ENCODE measurements at places on chromosomes 11 and 22.

DNA sequence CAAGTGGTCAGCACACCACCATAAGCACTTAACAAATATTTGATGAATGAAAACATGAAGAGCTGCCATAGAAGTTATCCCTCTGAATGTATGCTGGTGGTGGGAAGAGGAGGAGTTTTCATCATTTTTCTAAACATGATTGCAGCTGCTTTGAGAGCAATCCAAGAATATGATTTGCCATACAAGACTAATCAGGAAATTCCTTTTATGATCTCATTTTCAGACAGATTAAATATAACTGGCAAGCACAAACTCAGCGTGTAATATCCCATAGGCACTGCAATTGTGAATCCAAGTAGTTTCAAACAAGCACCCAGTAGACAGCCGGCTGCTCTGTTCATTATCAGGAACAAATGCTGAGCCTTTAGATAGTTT is 505.7 kb upstream of the LUZP2 start:
- DNase-seq, result peak; percentile 67

- no peak for DNase-seq
These were observed 298.2 kb downstream of the CTTN start for GRCh38 chr11:70696564-70696963.

- DNase-seq, result no peak
These were observed 71.2 kb upstream of the SHISAL1 start for GRCh38 chr22:44383652-44384562.

DNA sequence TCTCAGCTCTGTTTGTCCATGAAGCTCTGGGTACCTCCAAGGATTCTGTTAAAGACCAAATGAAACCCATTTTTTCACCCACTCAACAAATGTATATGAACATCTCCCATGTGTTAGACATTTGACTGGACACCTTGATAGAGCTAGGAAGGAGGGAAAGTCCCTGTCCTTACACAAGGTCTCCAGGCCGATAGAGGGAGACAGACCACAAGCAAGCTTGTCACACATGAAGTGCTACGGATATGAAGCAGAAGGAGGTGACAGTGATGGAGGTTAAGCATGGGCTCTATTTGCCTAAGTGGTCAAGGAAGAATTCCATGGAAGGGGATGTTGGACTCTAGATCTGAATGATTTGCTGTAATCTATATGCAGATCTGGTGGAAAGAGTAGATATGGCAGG is 138.5 kb downstream of the MYO18B start:
- no peak for DNase-seq

DNA sequence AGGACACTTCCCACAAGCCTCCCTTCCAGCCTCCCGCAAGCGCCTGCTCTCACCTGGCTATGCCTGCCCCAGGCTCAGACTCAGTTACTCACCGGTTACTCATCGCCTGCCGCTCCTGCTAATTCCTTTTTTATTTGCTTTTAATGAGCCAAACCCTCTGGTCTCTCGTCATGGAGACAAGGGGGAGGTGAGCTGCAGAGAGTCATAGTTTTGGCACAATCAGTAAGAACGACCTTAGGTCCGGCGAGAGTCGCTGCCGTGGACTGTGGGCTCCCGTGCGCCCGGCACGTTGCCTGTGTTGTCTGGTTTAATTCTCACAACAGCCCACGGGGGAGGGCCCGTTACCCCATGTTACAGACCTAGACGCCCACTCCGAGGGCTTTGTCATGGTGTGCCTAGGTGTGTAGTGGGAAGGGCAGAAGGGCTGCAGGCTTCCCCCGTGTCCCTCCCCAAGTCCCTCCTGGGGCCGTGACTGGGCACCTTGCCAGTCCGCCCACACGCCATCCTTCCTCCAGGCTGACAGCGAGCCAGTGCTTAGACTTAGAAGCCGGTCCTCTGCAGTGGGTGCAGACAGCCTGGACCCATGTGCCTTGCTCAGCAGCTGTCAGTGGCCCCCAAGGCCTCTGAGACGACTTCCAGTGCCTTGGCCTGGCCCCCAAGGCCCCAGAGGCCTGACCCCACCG is 42.2 kb downstream of the WNT7B start:
- peak; percentile 46 for DNase-seq

GRCh38 chr11:79205786-79206185 is 235.0 kb downstream of the TENM4 start:
- no peak for DNase-seq

- DNase-seq, result no peak
These were observed 47.3 kb downstream of the CCDC81 start for GRCh38 chr11:86421946-86422345.

GRCh38 chr11:106043540-106043939 is 21.5 kb upstream of the MSANTD4 start:
- no peak for DNase-seq

DNA sequence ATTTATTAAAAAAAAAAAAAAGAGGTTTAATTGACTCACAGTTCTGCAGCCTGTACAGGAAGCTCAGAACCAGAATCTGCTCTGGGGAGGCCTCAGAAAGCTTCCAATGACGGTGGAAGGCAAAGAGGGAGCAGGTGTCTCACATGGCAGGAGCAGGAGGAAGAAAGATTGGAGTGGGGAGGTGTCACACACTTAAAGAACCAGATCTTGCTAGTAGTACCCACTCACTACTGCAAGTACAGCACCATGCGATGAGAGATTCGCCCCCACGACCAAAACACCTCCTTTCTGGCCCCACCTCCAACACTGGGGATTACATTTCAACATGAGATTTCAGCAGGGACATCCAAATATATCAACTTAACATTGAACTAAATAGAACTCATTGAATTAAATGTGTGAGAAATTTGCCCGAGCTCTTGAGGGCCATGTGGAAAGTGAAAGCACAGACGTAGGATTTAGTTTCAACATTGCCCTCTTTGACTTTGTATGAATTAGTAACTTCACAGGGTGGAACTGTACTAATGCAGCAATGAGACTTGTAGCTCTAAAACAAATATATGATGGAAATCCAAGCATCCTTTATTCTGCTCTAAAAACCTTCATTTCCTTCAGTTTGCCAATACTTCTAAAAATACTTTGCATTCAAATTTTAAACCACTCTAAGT is 628.2 kb downstream of the FAM181B start:
- DNase-seq, result no peak

DNA sequence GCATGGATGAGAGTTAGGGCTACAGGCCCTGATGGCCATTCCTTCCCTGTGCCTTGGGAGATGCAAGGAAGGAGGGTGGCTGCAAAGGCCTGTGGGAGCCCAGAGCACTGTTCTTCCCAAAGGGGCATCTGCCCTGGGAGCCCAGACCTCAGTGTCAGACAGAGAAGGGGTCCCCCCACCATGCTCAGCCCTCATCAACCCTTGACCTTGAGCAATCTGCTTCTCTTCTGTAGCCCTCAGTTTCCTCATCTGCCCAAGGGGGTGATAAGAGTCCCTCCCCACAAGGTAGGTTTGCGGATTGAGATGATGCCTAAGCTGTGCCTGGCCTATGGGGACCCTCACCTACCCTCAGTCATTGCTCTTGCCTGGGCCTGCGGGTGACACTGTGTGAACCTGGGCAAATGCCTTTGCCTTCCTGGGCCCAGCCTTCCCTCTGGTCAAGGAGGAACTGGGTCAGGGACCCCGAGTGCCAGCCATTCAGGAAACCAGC is 47.5 kb downstream of the IGLL5 start:
- no peak for DNase-seq

DNA sequence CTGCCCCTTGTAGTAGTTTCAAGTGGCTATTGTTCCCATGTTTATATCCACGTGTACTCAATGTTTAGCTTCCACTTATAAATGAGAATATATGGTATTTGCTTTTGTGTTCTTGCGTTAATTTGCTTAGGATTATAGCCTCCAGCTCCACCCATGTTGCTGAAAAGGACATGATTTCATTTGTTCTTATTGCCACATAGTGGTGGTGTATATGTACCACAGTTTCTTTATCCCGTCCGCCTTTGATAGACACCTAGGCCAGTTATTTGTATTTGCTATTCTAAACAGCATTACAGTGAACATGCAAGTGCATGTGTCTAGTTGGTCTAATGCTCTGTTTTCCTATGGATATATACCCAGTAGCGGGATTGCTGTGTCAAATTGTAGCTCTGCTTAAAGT is 6.8 kb downstream of the OR51B2 start:
- peak; percentile 11 for DNase-seq

DNA sequence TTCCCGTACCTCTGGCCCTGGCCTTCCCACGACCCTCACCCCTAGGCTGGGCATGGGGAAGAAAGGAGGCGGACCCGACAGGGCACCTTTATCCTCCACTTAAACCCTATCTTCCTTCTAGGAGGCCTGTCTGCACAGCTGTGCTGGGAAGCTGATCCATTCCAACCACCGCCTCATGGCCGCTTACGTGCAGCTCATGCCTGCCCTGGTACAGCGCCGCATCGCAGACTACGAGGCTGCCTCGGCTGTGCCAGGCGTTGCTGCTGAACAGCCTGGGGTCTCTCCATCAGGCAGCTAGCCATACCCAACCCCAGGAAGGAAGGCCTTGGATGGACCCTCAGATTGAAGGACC is 599 bp downstream of the TIMM10B start:
- DNase-seq, result peak; percentile 33

DNA sequence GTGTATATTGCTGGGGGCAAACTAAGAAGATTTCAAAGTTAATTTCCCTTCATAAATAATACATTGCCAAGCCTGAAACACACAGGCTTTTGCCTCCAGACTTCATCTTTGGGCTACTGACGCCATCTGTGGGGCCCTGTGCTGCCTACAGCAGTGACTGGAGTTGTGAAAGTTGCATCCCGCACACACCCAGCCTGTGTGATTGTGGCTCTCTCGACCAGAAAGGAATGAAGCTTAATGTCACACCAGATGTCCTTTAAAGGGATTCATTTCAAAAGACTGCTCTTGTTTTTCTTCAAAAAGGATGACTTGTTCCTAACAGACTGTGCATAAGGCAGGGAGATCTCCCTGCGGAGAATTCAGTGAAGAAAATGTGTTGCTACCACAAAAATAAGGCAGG is 210.5 kb downstream of the FAM181B start:
- DNase-seq, result no peak

GRCh38 chr11:46331282-46331984 is 15.8 kb upstream of the DGKZ start:
- no peak for DNase-seq

DNA sequence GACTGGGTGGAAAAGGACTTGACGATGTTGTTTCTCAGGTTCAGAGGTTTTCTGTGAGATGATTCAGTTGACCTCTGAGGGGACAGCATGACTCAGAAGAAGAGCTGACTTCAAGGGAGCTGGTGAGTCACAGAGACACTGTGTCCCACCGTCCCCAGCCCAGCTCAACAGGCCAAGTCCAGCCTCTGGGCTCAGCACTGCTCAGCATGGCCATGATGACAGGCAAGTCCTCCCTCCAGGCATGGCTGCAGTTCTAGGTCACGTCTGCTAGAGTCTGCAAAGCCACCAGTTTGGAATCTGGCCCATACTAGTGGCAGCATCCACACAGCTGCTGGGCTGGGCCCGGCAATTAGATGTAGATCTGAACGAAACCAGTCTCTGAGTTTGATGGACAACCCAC is 12.9 kb downstream of the TRIM29 start:
- DNase-seq, result peak; percentile 21

DNA sequence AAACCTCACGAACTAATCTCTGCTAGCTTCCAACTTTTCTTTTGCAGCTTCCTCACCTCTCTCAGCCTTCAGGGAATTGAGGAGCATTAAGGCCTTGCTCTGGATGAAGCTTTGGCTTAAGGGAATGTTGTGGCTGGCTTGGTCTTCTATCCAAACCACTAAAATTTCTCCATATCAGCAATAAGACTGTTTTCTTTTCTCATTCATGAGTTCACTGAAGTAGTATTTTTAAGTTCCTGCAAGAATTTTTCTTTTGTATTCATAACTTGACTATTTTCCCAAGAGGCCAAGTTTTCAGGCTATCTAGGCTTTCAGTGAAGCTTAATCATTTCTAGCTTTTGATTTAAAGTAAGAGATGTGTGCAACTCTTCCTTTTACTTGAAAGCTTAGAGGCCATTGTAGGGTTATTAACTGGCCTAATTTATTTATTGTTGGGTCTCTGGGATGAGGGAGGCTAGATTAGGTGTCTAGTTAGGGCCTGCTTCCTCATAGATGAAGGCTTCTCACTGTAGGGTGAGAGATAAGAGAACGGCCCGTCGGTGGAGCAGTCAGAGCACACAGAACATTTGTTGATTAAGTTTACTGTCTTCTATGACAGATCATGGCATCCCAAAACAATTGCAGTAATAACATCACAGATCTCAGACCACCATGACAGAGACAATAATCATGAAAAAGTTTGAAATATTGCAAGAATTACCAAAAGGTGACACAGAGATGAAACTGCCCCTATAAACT is 33.2 kb downstream of the CSF2RB start:
- DNase-seq, result peak; percentile 28

GRCh38 chr22:42874010-42874409 is 16.9 kb upstream of the ARFGAP3 start:
- no peak for DNase-seq

GRCh38 chr11:61162092-61162941 is 1.1 kb upstream of the VPS37C start:
- DNase-seq, result peak; percentile 50

GRCh38 chr11:18780329-18780728 is 11.3 kb downstream of the PTPN5 start:
- DNase-seq, result no peak

GRCh38 chr11:125451400-125452124 is 44.5 kb downstream of the FEZ1 start:
- peak; percentile 61 for DNase-seq

DNA sequence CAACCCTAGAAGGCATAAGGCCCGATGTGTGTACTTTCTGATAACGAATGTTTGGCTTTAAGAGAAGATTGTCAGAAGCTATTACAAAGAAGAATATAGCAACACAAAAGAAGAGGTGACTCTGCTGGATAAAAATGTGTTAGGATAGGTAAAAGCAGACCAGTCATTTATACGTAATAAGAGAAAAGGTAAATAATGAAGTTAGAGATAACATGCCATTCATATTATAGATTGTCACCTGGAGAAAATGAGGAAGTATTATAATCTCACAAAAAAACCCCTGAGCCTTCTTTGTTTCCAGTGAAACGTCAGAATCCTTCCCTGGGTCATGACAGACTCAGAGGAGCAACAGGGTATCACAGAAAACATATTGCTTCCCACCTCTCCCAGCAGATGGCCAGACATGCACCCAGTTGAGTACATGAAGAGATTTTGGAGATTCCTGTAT is 36.1 kb downstream of the PPFIA1 start:
- DNase-seq, result no peak

GRCh38 chr11:1701091-1701807 is 4.3 kb downstream of the KRTAP5-6 start:
- DNase-seq, result no peak

GRCh38 chr22:38937036-38937435 is 20.4 kb upstream of the APOBEC3A start:
- DNase-seq, result no peak

GRCh38 chr22:50544746-50545253 is 899 bp upstream of the KLHDC7B start:
- DNase-seq, result no peak

GRCh38 chr22:26406118-26406517 is 22.9 kb upstream of the ASPHD2 start:
- DNase-seq, result peak; percentile 34

Measured in choroid plexus epithelial cell (primary cell).